ENCODE measurements at places on chromosomes 1 and 21.

DNA sequence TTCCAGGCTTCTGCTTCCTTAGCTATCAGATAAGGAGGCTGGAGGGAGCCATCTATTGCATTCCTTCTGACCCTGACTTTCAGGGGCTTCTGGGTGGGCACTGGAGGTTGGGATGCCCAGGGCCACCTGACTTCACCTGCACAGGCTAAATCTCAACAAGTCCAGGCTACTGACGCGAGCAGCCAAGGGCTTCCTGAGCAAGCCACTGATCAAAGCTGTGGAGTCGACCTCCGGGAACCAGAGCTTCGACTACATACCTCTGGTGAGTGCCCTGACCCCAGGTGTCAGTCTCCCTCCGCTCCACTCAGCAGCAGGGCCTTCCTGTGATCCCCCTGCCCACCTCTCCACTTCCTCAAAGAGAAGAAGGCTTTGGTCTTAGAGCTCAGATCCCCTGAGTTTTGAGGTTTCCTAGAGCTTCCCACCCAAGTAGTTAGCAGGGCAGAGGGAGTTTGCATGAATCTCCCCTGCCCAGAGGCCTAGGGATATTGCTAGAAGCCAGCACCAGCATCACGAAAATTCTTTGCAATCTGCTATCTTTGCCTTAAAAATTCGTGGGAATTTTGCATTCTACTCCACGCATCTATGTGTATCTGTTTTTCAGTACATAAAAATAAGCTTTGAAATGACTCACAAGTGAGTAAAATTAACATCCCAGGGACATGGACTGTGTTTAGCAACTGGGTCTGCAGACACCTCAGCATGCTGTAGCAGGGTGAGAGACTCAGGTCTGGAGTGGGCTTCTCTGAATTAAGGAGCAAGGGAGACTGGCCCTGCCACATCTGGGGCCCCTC is 61.4 kb downstream of the VWA5B1 start:
- no peak for DNase-seq

GRCh38 chr1:58575551-58576324 is 1.3 kb downstream of the TACSTD2 start:
- DNase-seq = no peak

GRCh38 chr1:226061841-226062557 is 517 bp upstream of the H3-3A start:
- DNase-seq = peak; percentile 77

- no peak for DNase-seq
Observed at GRCh38 chr21:33268393-33268736, 2.2 kb downstream of the IL10RB start.

DNA sequence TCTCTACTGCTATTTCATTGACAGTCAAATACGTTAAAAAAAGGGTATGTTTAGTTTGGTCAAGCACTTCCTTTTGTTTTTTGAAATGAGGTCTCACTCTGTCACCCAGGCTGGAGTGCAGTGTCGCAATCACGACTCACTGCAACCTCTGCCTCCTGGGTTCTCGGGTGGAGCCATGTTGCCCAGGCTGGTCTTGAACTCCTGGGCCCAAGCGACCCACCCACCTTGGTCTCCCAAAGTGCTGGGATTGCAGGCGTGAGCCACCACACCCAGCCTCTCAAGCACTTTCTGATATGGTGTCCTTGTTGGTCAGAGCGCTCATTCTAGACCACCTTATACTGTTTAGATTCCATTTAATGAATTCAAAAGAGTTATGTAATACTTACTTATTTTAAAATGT is 20.9 kb upstream of the RHBDL2 start:
- no peak for DNase-seq

DNA sequence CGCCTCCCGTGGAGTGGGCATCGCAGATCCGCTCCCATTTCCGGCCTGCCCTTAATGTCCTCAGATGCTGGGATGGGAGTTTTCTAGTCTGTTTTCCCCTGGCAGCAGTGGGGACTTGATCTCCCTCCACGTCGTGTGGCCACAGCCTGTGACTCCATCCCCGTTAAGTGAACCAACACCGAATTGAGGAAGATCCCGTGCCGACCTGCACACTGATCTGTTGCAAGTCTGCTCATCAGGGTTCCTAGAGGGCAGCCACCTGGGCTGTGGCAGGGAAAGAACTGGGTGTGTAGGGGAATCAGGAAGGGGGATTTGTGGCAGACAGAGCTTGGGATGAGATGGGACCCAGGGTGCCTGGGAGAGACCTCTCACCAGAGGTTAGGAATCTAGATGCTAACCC is 23.3 kb upstream of the CDK18 start:
- no peak for DNase-seq

DNA sequence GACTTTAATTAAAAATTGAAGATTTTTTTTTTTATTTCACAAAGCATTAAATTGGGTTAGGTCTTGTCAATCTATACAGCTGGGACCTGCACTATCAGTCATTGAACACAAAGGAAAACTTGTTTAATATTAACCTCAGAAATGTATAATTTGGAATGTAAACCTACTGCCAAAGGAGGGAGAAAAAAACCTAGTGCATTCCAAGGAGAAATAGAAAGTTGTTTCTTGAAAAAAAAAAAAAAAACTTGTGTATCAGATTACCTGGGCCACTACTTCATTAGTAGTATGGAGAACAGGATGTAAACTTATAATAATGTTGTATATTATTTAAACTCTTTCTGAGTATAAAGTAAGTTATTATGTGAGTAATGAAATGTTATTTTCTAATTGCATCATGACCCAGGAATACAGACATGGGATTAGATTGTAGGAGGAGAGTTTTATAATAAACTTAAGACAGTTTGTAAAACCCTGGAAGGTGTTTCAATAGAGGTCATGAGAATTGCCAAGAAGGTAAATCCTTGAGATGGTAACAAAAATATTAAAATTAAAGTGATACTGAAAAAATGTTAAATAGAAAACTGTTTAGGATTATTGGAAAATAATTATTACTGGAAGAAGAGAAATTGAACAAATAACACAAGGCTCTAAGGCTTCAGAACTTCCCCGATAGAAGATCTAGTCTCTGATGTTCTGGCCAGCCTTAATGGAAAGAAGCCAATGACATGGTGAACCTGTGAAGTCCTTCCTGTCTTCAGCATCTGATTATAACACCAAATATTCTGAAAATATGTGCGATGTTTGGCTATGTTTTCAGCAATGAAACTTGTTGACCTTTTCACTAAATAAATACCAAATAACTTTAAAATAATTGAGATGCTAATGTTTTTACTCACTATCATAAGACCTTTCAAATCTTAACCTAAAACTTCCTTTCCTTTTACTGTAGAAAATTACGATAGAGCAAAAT is 412.8 kb upstream of the LYPLAL1 start:
- DNase-seq = no peak

- DNase-seq = no peak
Observed at GRCh38 chr21:34199121-34199910, 125.9 kb downstream of the MRPS6 start.

DNA sequence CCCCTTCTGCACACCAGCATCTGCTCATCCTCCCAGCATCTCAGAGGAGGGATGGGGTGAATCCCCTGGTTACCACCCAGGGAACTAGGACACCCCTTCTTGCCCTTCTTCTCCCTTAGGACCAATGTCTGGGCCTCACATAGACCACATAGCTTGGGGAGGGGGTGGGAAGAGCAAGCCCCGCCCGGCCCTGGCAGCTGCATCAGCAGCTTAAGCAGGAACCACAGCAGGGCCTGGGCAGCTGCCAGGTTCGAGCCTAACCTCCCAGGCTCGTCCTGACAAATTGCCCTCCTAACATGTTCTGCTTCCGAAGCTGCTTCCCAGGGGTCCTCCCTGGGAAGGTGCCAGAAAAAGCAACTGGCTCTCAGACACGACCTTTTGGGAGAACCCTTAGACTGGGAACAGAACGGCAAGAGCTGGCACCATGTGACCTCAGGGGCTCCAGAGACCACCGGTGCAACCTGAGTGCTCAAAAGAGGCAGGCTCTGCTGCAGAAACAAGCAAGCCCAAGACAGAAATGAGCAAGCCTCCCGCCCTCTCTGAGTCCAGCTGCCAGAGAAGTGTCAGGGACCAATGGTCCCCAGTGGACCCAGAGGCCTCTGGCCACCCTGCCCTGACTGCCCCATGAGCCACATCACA is 18.4 kb upstream of the CLSTN1 start:
- DNase-seq = peak; percentile 68

DNA sequence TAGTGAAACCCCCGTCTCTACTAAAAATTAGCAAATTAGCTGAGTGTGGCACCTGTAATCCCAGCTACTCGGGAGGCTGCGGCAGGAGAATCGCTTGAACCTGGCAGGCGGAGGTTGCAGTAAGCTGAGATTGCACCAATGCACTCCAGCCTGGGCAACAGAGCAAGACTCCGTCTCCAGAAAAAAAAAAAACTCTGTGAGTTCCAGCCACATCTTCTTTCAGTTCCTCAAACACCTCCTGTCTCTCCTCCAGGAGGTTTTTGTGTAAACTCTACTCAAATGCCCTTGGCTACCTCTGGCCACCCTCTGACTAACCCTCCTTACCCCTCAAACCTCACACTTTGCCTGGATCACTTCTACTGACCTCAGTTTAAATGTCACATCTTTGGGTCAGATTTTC is 38.1 kb downstream of the RCSD1 start:
- DNase-seq = no peak

DNA sequence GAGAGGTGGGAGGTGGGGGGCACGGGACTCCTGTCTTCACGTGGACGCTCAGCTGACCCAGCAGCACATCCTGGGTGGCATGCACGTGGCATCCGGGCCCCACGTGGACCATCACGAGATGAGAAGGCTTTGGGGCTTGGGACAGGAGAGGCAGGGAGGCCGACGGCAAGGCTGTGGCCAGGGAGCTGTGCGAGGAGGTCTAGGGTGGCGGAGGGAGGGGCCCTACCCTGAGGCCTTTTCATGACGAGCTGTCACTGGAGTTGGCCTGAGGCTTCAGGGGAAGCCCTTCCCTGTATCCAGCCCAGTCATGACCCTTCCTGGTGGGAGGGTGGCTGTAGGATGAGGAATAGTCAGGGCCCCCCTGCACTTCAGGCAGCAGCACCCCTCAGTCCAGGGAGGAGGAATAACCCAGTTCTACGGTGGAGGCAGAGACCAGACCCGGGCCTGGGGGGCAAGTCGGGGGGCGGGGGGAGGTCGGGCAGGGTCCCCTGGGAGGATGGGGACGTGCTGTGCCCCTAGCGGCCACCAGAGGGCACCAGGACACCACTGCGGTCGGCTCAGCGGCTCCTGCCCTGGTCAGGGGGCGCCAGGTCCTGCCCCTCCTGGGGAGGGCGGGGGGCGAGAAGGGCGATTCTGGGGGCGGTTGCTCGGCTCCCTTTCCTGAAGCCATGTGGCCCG is 2.0 kb upstream of the PERM1 start:
- DNase-seq = no peak

GRCh38 chr1:48683839-48684238 is 92.9 kb downstream of the BEND5 start:
- DNase-seq = no peak

GRCh38 chr1:202852163-202852904 is 36.6 kb downstream of the RABIF start:
- peak; percentile 24 for DNase-seq

- DNase-seq = no peak
Observed at GRCh38 chr1:197224160-197224559, 43.9 kb upstream of the CRB1 start.

DNA sequence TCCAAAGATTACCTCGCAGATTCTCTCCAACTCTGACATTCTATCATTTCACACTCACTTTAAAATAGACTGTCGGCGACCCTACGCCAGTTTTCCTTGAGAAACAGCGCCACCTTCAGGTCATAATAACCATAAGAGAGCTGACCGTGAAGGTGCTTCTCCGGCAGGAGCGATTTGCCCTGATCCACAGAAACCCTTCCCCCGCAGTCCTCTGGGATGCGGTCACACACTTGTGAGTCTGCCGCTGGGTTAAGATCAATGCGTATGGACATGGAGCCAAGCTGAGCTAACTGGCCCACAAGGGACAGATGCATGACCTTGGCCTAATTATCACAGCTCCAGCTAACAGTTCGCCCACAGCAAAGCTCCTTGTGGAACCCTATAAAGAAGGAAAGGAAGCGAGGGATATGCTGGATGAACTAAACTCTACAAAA is 32.8 kb upstream of the IFNAR2 start:
- peak; percentile 54 for DNase-seq

DNA sequence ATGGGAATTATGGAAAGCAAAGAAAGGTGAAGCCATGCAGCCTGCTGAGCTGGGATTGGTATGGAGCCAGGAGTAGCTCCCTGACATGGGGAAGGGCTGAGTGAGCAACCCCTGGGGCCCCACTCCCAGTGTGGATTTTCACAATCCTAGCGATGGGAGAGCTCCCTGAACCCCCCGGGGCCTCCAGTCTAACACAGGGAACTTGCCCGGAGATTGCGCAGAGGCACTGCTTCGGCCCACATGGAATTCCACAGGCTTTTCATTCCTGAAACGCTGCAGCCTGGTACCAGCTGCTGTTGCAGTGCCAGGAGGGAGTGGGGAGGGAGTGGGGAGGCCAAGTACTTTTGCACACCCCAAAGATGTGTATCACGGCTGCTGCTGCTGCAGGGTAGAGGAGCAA is 110.4 kb upstream of the C21orf91 start:
- no peak for DNase-seq

- DNase-seq = no peak
Observed at GRCh38 chr1:201038186-201038876, 14.8 kb upstream of the KIF21B start.

DNA sequence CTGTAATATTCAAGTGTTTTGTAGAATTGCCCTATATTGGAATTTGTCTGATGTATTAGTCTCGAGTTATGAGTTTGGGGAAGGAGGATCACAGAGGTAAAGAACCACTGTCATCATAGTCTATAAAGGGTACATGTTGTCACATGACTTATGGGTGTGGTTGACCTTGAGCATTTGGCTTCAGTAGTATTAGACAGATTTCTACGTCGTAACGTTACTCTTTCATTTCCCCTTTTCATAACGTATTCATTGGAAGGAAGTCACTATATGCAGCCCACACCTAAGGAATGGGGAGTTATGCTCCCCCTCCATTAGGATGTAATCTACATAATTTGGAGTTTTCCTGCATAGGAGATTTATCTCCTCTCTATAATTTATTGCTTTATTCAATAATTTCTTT is 110.1 kb upstream of the VAV3 start:
- DNase-seq = no peak

DNA sequence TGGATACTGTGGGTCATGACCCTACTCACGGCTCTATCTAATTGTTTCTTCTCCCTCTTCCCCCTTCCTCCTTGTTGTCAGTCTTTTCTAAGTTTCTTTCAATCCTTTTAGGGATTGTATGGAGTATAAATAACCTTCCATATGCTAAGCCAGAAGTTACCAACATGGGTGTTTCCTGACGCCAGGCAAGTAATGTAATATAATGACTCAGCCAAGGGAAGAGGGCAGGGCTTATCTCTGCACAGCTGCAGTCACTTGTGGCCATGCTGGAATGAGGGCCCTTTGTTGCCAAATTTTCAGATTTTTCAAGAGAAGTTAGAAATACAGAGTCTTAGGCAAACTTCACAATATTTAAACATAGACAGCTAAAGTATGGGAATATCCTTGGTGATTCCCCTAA is 194.6 kb downstream of the ST6GALNAC3 start:
- DNase-seq = no peak
